Activated naive CD4-positive, alpha-beta T cell (primary cell): ENCODE measurements at places on chromosomes 16 and 17.

DNA sequence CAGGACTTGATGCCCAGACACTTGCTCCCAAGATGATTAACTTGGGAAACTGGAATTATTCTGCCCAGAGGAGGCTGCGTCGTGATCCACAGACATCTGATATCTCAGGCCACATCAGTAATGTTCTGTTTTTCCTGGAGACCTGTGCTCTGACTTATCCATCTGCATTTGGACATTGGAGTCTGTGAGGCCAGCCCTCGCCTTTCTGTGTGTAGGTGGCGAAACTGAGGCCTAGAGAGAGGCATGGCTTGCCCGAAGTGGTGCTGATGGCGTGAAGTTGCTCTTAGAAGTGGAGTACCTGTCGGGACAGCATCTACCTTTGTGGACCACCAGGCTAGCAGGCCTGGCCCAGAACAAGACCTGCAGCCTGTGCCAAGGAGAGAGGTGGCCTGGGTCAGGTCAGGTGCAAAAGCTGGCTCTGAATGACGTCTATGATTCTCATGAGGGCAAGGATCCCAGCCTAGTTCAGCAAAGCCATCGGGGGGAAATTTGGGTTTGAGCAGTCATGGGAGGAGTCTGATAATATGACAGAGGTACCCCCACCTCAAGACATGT, 186.8 kb upstream of the ZNF469 start:
- no peak for DNase-seq

- no peak for DNase-seq
These were observed 300.5 kb downstream of the CPPED1 start for GRCh38 chr16:12503191-12503590.

- no peak for DNase-seq
These were observed 286.2 kb upstream of the FOXF1 start for GRCh38 chr16:86224126-86224525.

GRCh38 chr17:67845374-67845773, 20.1 kb downstream of the BPTF start:
- DNase-seq = no peak

GRCh38 chr16:84242839-84243238, 3.0 kb upstream of the KCNG4 start:
- no peak for DNase-seq

- DNase-seq = no peak
These were observed 13.1 kb downstream of the CDRT4 start for GRCh38 chr17:15454346-15454745.

DNA sequence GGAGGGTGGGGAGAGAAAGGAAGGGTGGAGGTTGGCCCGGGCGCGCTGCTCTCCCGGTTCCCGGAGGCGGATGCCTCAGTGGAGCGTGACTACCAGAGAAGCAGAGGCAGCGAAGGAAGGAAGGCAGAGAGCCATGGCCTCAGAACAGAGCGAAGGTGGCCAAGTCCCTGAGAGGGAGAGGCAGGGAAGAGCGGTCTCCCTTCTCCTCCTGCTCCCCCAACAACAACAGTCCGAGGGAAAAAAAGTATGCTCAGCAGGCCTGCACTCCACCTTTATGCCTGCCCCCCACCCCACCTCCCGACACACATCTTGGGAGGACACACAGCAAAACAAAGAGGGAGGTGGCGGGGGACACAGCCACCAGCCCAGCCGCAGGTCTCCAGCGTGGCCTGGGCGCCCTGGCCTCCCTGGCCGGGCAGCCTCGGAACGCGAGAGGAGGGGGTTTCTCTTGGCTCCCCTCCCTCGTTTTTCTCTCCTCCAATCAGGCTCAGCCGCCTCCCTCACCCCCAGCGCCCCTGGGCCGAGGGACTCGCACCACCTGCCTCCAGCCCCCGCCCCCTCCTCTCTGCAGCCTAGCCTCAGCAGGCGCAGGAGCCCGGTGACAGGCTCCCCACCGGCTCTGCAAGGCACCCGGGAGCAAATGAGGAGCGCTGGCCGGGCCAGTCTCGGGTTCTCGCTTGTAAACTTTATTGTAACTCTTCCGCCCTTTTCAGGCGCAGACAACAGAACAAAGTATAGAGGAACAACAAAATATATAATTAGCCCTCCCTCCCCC, 1.1 kb upstream of the HOXB7 start:
- no peak for DNase-seq

DNA sequence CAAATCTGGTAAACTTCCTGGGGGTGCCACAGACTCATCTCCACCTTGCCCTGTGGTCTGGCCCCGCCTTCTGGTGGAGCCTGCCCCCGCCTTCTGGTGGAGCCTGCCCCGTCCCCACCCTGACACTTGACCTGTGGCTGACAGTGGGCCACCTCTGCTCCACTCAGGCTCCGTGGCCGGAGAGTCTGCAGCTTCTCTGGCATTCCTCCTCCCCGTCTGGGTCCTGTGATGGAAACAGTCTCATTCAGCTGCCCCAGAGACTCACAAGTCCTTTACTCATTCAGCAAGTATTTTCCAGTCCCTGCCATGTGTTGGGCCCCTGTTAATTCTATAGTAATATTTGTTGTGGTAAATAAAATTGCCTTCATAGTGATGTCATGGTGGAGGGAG, 21.0 kb upstream of the G6PC1 start:
- DNase-seq = no peak

GRCh38 chr17:45308840-45309239, 8.0 kb downstream of the MAP3K14 start:
- DNase-seq = no peak

DNA sequence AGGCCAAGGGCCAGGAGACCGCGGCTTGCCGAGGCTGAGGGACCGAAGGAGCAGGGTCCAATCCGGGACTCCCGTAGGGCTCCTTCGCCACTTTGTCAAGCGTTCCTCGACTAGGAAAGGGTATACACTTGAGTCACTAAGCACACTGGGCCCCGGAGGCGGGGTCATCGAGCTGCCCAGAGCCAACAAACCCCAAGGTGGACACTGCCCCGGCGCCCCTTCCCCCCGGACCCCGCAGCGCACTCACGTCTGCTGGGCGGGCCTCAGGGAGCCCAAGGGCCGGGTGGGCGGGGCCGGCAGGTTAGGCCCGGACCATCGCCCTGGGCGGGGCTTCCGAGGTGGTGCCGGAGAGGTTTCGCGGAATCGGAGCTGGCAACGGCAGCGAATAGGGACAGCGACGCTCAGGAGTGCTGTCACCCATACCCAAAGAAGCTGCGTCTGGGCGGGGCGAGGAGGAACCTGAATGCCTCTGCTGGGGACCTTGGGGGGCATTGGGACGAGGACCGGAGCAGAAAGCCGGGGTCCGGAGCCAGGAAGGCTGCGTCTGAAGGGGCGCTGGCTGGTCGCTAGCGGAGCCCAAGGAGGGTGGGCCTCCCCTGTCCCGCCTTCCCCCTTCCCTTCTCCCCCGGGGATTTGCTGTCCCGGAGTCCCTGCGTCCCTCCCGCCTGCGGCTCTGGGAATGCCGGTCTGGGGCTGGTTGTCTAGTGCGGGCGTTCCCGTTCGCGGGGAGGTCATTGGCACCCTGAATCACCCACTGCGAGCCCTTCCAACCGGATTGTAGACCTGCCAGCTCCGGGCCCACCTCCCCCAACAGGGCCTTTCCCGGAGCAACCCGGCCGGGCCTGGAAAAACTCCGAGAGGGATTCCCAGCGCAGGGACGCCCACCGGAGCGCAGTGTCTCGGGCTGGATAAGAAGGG, 118.2 kb upstream of the SMURF2 start:
- no peak for DNase-seq

GRCh38 chr17:70786081-70786480, 616.7 kb downstream of the KCNJ2 start:
- no peak for DNase-seq

- no peak for DNase-seq
These were observed 30.9 kb downstream of the FAM222B start for GRCh38 chr17:28811651-28812090.

DNA sequence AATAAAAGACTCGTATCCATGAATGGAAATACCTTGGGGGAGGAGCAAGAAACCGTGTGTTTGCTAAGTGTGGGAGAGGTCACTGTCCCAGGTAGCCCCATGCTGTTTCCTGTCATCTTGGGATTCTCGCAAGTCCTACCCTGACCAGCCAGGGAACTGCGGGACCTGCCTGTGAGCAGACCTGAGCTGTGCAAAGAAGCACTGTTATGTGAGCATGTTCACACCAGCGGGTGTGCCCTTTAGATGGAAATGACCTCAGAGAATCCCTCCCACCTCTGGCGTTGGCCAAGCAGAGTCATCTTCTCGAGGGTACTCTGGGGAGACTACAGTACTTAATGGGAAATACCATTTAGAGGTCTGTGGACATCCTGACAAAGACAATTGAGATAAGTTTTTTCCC, 127.0 kb upstream of the MON1B start:
- DNase-seq = no peak

GRCh38 chr17:39235555-39236449, 10.1 kb upstream of the STAC2 start:
- no peak for DNase-seq

DNA sequence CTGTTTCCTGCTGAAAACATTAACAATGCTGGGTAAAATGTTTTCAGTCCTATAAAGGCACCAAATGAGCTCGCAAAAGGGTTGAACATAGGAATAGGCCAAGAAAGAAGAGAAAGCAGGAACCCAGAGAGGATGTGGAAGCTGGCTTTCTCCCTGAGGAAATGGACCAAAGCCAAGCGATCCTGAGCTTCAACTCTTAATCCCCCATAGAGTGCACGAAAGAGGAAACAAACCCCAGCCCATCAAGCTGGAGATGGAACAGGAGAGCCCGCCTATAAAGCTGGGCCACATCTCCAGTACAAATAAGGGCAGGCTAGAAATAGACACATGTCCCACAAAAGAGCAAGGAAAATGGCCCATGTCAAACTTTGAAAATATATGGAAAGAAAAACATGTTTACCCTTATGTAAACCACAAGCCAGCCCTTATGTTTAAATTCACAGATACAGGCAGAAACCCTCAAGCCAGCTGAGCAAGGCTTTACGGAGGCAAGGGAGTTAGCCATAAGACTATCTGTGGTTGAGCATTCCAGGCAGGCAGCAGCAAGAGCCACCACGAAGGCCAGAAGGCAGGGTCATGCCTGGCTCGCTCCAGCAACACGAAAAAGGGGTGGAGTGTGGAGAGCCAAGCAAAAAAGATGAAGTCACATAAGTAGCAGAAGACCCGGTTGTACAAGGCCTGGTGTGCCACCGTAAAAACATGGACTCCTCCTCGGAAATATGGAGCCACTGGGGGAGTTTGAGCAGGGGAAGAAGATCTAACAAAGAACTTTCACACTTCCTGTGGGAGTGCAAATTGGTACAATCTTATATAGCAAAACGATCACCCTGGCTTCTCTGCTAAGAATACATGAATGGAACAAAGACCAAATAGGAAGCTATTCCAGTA, 27.8 kb downstream of the COPRS start:
- no peak for DNase-seq

DNA sequence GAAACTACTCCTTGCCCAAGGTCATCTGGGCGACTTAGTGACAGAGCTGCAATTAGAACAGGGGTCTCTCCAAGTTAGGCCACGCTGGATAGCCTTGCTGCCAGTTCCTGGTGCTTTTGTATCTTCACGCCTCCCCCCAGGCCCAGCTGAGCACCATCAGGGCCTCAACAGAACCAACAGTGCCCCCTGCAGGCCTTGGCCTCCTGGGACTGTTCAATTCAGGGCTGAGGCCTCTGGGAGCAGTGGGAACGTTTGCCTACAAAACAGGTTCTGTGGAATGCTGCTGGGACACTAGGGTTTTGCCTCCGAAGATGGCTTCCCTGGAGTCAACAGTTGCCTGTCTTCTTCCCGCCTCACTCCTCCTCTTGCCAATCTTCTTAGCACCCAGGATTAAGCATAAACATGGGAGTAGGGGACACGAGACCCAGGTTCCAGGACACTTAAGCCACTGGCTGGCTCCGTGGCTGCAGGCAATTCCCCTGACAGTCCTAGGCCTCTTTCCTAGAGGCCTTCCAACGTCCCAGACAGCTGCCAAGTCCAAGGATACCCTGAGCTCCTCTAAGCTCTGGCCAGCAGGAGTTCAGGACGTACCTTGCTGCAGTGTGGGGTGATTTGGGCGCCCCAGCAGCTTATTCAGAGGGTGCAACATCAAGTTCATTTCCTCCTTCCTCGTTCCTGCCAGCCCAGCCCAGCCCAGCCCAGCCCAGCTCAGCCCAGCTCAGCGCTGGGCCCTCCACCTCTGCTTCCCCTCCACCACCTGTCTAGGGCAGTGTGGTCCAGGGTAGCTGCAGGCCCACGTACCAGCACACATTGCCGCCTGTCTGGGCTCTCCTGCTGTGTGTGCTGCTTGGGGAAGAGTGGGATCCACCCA, 246.6 kb upstream of the RPL38 start:
- DNase-seq = peak; percentile 61
